ENCODE measurements at places on chromosomes 6 and 20.

DNA sequence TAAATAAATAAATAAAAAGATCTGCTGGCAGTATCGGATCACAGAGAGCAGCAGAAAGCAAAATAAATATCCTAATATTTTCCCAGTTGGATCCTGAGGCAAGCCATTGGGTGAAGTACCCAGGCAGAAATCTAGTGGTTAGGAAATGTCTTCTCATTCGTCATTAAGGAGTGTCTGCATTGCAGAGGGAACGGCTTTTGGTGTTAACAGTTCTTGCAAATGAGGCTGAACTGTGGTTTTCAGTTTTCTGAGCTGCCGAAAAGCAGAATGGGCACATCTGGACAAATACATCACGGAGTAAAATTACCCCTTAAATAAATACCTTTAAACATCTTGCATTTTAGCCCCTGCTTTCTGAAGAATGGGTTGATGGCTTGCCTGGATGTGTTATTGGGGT, 82.3 kb upstream of the MPC1 start:
- no peak for DNase-seq

DNA sequence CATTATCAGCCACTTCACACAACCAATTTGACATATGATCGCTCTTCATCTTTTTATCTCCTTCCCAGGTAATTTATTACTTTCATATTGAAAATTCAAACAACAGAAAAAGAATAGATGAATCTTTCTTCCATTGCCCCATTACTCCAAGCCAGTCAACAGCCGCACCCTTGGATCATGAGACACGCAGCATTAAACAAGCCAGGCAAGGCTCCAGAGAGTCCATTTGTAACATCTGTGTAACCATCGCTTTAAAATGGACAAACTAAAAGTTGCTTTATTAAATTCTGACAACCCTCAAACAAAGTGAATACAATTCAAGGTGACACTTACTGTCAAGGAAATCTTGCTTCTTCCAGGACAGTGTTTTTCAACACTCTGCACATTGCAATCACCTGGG, 200.3 kb downstream of the EPM2A start:
- DNase-seq: no peak

- DNase-seq: no peak
Observed at GRCh38 chr6:112475083-112475482, 128.0 kb downstream of the RFPL4B start.

DNA sequence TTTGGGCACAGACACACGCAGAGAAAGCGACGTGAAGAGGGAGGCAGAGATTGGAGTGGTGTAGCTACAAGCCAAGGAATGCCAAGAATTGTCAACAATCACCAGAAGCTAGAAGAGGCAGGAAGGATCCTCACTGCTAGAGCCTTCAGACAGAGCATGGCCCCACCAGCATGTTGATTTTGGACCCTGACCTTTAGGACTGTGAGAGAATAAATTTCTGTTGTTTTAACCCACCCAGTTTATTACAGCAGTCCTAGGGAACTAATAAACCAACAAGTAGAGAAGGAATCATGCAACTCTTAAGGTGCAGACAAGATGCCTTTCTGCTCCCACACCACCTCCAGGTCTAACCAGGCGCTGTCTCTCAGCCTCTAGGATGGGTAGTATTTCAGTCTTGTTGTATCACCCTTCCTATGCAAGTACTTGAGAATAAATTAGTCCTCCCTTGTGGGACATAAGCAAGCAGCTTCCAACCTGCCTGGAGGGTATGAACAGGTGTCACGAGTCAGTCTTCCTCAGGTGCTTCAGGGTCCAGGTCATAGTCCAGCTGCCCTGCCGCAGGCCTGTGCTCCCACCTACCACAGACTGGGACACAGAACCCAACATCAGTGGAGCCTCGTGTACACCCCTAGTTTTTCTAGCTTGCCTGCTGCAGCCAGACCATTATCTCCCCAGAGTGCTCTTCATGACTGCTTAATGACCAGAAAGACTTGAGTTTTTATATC, 46.4 kb upstream of the CCN2 start:
- no peak for DNase-seq

DNA sequence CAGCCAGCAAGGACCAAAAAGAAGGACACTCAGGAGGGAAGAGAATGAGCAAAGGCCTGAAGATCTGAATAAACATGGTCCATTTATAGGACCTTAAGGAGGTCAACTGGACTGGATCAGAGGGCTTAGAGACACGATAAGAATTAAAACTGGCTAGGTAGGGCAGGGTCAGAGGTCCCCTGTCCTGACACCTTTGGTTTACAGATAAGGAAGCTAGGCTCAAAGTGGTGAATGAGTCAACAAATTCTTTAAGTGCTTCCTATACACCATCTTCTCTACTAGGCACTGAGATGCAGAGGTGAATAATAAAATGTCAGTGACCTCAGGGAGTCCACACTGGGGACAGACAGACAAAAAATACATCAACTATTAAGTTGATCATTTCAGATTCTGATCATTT, 70.3 kb downstream of the HIVEP2 start:
- DNase-seq: no peak

DNA sequence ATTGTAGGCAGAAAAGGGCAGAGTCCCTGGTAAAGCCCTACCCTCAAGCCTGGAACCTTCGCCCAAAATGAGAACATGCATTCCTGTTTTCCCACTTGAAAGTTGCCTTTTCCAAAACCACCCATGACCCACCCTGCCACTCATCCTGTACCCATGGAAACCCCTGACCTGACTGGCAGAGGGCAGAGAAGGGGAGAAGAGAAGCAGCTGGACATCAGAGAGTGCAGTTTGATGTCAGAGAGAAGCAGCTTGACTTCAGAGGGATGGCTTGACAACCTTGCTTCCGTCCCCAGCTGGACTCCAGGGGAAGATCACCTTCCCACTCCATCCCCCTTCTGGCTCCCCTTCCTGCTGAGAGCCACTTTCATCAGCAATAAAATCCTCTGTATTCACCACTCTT, 123.6 kb upstream of the SHLD1 start:
- DNase-seq: no peak

DNA sequence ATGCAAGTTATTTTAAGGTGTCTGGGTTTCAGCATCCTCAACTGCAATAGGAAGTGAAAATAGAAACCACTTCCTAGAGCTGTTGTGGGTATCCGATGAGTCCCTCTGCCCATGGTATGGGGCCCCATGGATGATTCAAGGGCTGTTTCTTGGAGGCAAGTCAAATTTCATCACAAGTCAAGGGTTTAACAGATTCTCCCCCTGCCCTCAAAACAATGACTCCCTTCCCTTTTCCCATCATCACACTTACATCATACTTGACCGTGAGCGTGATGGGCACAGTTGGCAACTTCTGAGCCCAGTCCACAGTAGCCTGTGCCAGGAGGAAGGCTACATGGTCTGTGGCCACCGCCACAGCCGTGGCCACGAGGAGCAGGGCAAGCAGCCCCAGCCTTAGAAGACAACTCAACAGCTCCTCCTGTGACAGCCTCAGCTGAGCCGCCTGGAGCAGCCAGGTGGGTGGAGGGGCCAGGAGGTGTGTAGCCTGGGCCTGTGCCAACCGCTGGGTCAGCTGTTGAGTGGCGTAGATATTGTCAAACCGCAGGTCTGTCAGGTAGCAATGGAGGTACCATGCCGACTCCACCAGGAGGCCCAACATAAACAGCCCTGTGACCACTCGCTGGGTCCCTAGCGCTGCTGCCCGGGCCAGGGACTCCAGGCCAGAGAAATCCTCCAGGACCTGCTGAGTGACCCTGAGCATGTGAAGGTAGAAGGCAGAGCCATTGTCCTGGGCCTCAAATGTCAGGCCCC, 5.2 kb downstream of the OCSTAMP start:
- peak; percentile 32 for DNase-seq

DNA sequence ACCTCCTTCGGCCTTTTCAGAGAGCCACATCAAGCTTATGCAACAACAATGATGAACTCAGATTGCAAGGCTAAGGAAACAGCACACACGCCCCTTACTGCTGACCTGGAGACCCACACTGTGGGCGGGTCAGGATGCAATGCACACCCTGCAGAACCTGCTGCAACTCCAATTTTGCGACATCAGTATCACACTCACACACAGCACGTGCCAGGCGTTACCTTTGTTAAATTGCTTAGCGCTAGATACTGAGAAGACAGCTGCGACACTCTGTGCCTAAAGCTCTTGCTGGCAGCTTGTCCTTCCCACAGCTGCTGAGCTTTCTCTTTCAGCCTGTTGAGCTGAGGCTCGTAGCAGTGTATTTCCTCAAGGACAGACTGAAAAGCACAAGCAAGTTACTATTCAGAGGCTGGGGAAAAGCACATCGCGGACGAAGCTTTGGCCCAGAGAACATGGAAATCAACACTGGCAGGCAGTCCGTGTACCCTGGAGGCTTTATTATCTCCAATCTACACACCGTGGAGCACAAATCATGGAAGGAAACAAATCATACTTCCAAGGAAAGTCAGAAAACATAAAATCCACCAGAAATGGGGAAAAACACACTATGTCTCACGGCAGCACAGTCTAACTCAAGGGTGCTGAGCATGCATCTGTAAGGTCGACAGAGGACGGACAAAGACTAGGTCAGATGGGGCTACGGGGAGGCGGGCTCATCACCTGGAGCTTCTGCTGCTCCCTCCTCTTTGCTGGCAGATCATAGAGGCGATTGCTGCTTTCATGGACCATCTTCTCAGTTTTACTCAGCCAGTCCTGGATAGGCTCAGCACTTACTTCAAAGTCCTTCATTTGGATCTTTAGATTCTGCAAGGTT, 268.2 kb downstream of the SYNE1 start:
- DNase-seq: no peak

DNA sequence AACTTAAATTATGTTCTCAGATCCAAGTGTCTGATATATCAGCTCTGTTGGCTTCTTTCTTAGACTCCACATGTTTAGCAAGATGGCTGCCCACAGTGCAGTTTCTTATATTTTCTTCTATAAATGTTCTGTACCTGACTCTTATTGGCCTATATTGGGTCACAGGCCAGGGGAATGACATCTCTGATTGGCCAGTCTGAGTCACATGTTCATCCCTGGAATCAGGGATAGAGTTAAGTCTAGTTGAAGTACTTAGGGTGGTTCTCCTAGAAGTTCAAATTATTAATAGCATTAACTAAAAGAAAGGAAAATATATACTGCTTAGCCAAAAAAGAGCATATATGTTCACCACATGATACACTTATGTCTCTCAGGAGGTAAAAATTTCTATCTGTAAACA, 105.3 kb upstream of the SLC22A16 start:
- no peak for DNase-seq

DNA sequence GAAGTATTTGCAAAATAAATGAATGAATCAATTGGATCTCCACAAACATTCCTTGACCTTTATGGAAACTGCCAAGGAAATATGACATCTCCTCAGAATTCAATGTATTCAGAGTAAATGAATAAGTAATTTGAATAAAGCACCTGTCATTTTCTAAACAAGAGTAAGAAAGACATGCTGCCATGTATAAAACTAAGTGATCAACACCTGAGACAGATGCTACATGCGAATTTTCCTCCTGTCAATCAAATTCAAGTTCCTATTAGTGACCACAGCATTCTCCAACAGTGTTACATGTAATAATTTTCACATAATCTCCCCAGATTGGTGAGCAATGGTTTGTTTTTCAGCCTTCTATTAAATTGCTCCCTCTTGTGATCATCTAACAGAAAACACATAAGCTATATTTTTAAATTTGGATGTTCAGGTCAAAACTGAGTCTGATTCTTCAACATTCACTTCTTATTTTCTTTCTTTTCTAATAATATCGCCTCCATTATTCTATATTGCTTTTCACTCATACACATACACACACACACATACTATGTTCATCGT, 163.2 kb upstream of the RNF217 start:
- no peak for DNase-seq

DNA sequence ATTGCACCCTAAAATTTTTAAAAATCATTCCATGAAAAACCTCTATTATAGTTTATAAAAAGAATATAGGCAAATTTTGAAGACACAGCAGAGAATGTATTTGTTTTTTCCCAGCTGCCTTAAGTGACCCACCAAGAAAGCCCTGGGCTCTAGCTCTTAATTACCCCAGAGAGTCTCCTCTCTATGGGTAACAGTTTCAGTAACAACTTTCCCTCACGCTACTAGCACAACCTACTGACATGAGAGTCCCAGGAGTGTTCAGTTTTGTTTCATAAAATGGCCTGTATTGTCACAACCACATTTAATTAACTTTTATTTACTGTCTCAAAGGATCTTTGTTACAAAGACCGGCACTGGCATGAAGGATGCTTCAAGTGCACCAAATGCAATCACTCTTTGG, 41.5 kb downstream of the FHL5 start:
- DNase-seq: no peak

DNA sequence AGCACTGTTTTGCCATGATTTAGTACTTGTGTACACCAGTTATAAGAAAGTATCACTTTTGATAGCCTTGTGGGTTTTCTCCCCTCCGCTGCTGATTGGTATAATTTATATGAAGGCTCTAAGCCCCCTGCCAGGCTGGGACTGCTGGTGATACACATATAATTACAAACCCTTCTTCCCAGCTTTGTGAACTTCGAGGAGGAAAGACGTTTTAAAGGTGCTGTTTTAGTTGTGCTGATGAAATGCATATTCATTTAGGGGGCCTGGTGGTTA, 246.2 kb downstream of the TAF4 start:
- no peak for DNase-seq

Measured in CD4-positive, alpha-beta T cell treated with Interleukin-10 for 1 hour (primary cell).